T47D (cell line): ENCODE measurements at places on chromosomes 1 and 21.

DNA sequence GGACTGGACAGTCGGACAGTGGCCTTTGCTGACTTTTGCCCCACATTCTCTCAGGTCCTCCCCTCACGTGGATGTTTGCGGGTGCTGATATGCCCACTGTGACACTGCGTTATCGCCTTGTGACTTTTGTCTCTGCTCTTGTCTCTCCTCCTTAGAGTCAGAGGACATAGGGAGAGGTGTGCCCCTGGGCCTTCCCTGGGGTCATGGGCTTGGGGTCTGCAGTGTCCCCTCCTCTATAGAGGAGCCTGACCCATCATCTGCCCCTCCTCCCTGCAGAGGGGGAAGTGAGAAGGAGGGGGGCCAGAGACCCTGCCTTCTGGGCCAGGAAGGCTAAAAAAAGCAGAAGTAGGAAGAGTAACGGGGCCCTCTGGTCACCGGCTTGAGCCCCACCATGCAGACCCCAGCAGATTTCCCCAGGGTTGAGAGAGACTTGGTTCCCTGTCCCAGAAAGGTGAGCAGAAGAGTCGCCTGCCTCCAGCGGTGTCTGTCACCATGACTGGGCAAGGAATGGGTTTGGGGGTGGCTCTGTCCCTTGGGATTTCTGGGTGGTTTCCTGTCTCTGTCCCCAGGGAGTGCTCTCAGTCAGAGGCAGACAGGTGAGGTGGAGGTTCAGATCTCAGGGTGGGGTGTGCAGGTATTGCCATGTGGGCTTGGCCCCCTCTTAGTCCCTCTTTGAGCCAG lies 13.3 kb downstream of the RPS6KA1 start:
- DNase-seq: no peak

DNA sequence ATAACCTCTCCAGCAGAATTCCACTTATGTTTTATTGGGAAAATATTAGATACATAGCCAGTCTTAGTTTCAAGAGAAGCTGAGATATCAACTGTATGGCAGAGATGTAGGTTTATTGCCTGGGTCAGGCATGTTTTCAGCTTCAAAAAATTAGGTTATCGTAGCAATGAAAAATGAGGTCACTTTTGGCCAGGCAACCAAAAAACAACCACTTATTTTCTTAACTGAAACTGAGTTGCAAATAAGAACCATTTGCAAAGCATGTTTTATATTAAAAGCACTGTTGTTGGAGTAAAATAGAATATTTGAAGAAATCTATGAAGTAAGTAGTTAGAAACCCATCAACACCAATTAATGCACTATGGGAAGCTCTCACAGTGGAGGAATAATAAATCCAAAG lies 5.5 kb upstream of the OR6Y1 start:
- no peak for DNase-seq

DNA sequence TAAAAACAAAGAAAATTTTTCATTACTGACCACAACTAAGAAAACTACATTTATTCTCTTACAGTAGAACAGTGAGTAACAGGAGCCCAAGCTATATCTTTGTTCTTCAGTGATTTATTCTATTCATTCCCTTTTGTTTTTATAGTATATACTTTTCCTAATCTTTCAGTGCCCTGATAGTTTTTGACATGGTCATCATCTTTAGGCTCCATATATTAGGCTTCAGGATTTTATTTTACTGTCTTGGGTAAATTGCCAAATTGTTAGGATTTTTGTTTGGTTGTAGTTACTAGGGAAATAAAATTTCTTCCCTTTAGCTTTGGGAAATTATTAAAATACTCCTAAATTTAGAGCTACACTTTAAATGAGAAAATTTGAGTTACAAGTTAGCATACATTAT lies 10.3 kb downstream of the FBXO28 start:
- no peak for DNase-seq

DNA sequence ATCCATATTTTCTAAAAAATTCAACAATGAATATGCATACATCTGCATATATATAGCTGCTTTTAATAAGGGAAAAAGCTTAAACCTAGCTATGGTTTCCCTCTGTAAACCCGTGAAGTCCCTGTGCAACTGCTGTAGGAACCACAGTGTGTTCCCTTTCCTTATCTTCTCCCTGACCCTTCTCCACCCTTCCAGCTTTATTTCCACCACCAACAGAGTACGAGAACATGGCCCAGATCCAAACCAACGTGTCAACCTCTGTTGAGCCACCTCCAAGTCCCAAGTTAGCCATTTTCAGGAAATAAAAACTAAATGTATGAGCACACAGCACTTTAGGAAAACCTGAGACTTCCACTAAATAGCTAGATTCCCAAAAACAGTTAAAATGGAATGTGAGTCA lies 20.3 kb downstream of the SUSD4 start:
- DNase-seq: no peak

GRCh38 chr1:228913626-228914414 lies 178.5 kb downstream of the RHOU start:
- DNase-seq: no peak

- peak; percentile 53 for DNase-seq
Observed at GRCh38 chr1:203871114-203871880, 9.9 kb downstream of the SNRPE start.

DNA sequence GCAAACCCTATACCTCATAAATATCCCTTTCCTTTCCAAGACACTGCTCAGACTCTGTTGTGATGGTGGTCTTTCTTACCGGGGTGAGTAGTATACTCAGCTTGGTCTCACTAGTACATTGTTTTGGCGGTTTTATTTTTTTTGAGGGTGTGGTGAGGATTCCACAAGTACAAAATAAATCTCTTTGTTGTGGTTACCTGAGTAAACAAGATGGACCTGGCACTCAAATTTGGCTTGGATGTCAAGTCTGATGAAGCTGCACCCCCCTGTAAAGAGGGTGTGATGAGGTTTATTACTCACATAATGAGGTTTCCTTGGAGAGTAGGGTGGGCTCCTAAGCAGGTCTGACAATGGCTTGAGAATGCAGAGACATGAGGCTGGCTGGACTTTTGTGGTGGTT lies 68.2 kb upstream of the KCNJ6 start:
- DNase-seq: no peak

DNA sequence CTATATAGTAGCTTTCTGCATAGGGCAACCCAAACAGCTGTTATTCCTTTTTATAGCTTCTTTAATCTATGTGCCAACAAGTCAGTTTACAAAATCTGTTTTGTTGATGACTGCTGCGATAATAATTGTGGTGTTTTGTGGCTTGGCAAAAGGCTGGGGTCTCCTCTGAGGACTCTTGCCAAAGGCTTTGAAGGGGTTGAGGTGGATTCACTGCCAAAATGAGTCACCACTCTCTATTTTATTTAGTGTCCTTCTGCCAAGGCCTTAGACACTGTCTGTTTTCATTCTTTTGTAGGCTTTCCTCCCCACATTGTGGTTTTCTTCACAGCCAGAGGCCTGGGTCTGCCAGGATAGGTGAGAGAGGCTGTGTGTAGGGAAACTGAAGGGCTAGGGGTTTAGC lies 161.8 kb downstream of the NFIA start:
- DNase-seq: peak; percentile 64

DNA sequence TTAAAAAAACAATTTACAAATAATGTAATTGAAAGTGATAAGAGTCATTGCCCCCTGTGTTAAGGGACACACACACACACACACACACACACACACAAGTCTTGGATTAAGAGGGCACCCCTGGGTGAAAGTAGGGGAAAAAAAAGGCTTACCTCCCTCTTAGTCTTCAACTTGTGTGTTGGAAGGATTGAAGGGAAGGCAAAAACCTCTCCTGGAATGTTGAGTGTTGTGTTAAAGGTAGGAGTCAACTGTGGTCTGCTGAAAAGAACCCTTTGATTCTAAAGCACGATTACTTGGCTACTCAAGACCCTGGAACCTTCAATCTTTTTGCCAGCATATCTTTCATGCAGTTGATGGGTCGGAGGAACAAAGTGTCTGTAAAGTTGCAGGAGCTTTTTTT lies 6.4 kb downstream of the PBX1 start:
- no peak for DNase-seq

GRCh38 chr1:222283147-222283768 lies 264.6 kb downstream of the HHIPL2 start:
- DNase-seq: peak; percentile 12

DNA sequence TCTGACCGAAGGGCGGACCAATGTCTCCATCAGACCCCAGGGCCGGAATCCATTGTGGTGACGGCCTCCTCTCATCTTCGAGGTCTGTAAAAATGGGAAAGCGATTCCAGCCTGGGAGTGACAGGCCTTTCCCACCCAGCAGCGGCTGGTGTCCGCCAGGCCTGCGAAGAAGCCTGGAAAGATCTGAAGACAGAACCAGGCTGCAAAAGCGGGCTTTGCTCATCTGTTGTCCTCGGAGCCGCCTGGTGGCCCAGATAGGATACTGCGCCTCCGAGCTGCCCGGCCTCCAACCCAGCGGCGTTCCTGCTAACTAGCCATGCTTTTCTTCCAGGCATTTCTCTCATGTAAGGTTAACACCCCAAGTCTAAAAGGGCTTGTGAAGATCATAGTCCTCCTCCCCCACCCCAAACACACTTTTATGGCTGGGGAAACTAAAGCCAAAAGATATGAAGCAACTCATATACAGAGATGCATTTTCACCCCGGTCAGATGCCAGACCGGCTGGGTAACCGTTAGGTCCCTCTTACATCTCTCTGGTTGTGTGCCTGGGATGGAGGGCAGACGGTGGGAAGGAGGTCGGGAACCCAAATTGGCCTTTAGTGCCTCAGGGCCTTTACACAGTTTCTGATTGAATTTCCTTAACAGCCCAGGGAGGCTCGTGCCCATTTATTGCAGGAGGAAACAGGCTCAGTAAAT lies 1.9 kb upstream of the DHRS3 start:
- peak; percentile 25 for DNase-seq

DNA sequence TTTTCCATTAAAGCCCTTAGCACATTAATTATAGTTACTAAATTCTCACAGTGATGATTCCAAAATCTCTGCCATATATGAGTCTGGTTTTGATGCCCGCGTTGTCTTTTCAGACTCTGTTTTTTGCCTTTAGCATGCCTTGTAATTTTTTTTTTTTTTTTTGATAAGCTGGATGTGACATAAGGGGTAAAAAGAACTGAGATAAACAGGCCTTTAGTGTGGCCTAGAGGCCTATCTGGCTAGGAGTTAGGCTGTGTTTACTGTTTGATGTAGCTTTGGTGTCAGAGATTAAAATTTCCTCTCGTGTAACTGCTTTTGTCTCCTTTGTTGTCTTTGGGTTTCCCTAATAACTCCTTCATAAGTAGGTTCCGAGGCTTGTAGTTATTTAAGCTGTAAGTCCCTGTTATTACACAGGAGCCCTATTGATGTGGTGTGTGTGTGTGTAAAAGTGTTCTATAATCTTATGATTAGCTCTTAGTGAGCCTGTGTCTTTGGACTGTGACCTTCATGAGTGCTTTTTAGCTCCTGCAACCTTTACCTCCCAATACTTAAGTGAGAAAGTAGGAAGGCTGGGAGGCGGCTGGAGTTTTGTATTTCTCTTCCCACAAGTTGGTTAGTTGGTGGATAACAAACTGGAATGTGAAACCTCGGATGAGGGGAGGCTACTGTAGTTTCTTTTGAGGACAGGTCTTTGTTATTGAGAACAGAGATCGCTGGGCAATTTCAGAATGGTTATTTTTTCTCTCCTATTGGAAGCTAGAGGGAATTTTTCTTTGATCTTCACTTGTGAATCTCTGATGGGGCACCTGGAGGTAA lies 19.3 kb downstream of the HS2ST1 start:
- no peak for DNase-seq

- no peak for DNase-seq
Observed at GRCh38 chr1:115115521-115116161, 26.3 kb upstream of the TSPAN2 start.

DNA sequence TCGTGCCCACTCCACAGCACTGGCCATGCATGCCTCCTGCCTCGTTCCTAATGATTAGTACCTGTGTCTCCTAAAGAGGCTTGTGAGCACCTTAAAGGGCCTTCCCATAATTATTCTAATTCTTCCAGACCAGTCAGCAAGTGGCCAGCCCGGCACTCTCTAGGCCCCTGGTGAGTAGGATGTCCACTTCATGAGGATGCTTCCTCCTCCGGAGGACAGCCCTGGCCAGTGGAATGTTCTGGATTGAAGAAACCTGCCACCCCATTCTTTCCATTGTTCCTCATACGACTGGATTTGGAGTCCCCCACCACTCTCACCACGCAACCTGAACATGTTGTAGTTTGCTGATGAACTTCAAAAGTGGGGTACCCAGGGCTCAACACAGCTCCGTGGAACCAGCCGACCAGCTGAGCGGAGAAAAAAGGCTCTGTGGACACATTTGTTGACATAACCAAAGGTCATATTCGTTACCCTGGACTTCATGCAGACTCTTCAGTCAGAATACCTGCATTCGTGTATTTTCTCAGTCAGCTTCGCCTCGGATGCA lies 46.7 kb upstream of the LBR start:
- DNase-seq: no peak

DNA sequence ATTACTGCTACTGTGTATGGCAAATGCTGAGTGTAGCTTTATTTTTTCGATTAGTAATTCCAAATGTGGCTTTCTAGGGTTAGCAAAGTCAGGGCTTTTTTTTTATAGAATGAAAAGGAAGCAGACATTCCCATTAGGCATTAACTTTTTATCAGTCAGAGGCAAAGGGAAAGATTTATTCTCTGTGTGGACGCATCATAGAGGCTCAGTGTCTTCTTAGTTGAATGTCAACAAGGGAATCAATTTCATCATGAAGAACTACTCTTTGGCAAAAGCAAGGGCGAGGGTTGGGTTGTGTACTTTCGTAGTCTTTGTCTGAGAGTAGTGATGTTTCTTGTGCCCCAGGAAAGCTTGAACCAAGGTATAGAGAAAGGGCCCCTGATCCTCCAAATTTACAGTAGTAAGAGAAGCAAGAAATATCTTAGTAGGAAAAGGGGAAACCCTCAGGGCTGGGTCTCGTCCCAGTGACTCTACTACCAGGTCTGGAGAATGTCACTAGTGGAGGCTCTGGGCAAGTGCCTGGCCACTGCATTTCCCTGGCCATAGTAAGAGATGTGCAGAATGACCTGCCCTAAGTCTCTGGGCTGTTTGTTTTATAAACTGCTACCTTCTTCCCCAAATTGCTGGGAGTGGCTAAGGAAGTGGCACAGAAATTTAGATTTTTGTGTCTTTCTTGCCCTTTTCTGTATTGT lies 30.0 kb upstream of the MACF1 start:
- DNase-seq: no peak

DNA sequence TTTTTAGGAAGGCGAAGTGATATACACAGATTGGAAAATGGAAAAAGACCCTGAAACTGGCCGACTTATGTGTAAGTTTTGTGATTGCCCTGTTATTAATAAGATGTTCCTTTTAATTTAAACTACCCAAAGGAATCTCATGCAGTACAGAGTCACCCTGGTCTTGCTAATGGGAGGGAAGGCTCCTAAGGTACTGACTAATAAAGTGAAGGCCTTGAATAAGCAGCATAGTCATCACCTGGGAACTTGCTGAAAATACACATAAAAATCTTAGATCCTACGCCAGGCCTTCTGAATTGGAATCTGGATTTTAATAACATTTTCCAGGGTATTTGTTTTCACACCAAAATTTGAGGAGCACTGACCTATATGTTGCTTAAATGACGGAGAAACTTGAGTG lies 73.4 kb upstream of the MCOLN3 start:
- DNase-seq: no peak

- no peak for DNase-seq
Observed at GRCh38 chr21:46556802-46557201, 48.1 kb downstream of the S100B start.

- no peak for DNase-seq
Observed at GRCh38 chr1:218350035-218350525, 4.9 kb downstream of the TGFB2 start.
